ENCODE measurements at places on chromosomes 2 and 18. TPM values are rescaled to one million over a fixed set of nuclear protein-coding genes. Genes with fewer than 3 reads are reported as not detected.

Gene RAPGEF4
- total RNA-seq, result 0.15 TPM

Gene CTNNA2
- 0.25 TPM for total RNA-seq

Gene ELOA2
- total RNA-seq, result not detected

Gene FHL2
- total RNA-seq, result 81.4 TPM

Gene FBXO36
- 1.0 TPM for total RNA-seq

Gene PLEK
- not detected for total RNA-seq

Gene SCYGR2
- total RNA-seq, result not detected

Data from A549 treated with CpdA at 1 μM for 4 hours (cell line).